CD4-positive, alpha-beta T cell treated with Interleukin-2 at 100 ng/mL for 4 hours (primary cell): ENCODE measurements at places on chromosomes 5 and 9.

GRCh38 chr9:135219676-135220600 lies 132.5 kb downstream of the OLFM1 start:
- DNase-seq = no peak

DNA sequence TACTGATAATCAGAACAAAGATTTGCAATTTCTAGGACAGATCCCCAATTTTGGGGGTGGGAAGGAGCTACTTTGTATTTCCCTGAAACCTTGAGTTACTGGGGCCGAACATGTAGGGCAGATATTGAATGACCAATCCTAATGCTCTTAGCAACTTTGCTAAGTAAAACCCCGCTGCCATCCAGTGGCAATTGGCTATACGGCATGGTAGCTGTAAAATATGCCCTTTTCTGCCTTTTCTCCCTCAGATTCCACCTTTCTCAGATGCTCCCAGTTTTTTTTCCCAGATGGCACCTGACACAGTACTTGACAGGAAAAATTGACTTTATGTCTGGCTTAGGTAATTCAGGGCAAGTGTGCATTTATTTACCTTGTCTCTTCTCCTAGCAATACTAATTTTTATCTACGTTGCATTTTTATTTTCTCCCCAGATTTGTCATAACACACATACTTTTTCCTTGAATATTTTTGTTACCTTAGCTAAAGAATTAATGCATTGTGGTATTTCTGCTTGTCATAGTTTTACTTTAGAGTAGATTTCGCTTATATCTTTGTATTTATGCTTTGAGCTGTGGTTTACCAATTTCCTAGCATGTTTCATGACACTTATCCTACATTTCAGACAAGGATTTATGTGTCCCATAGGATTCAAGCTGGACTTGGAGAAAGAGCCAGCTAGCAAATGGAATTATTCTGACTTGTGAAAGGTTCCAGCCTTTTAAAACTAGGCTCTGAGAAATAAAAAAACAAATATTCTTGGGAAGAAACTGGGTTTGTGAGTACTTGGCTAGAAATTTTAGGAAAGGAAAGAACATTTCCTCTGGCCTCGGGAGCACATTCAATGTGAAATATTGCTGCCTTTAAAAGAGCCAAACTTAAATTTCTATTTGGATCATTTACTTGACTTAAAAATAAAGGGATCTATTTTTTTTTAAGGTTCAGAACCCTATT lies 37.4 kb downstream of the PIK3R1 start:
- peak; percentile 60 for DNase-seq

DNA sequence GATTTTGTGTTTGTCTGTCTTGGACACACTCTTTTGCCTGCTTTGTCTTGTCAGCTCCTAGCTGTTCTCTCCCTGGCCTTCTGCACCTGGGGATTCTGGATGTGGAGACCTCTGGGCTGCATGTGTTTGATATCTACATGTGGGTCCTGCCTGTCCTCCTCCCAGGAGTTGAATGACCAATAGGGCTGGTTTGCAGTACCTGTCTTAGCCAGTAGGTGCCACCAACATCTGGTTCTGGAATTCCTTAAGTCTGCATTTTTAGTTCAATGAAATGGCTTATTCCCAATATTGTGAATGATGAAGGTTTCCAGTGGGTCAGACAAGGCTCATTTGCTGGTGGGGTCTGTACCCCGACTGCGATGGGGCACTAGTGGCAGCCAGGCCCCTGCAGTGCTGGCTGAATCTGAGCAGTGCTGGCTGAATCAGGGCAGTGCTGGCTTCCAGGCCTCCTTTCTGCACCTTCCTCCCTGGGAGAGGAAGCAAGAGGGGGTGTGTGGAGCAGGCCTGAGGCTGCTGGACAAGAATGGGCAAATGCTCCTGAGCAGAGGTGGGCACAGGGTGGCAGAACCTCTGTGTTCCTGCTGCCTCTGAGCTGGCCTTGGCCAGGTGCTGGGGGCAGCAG lies 73.3 kb downstream of the RXRA start:
- no peak for DNase-seq

GRCh38 chr9:87564111-87564510 lies 66.4 kb downstream of the DAPK1 start:
- DNase-seq = no peak

DNA sequence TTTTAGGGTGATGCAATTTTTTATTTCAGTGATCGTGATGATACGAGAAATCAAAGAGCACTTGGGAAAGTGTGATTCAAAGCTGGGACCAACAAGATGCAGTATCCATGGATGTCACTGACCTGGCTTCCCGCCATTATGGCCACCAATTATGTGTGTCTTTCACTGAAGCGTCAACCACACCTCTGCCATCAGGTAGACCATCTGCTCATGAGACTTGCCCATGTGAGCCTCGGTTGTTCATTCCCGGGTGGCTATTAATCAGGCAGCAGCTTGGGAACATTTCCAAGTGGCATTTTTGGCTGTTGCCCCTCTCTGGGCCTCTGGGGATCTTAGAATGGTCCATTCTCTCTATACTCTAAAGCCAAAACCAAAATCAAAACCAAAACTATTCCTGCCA lies 436.0 kb upstream of the ADAMTSL1 start:
- no peak for DNase-seq

DNA sequence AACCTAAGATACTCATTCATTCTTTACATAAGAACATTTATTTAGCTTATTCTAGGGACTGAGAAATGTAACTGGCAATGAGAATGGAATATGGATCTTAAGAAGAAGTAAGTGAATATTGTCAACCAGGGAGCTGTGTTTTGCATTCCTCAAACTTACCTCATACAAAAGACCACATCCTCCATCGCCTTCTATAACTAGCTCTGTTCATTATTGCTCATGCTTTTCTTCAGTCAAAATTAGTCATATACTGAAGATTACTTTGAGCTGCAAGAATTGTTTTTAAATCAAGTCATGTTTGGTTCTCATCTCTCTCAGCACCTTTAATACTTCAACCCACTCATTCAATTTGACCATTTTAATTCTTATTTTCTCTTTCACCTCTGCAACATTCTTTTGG lies 140.3 kb upstream of the RASA1 start:
- DNase-seq = no peak

- DNase-seq = peak; percentile 95
These were observed at the start of gene CNOT6 for GRCh38 chr5:180494060-180494509. TSS of gene CNOT6 (plus strand) at chr5:180494379. CDS start at chr5:180529277, 34,898 bp downstream.

GRCh38 chr9:86943201-86944113 lies 3.8 kb downstream of the GAS1 start:
- DNase-seq = no peak

GRCh38 chr5:126830061-126830460 lies 53.1 kb downstream of the LMNB1 start:
- no peak for DNase-seq

GRCh38 chr9:27542508-27542907 lies 12.9 kb upstream of the MOB3B start:
- DNase-seq = no peak

- no peak for DNase-seq
These were observed 312.3 kb upstream of the PRR16 start for GRCh38 chr5:120151825-120152224.

- DNase-seq = no peak
These were observed 596.0 kb downstream of the SEMA5A start for GRCh38 chr5:8949908-8950307.

DNA sequence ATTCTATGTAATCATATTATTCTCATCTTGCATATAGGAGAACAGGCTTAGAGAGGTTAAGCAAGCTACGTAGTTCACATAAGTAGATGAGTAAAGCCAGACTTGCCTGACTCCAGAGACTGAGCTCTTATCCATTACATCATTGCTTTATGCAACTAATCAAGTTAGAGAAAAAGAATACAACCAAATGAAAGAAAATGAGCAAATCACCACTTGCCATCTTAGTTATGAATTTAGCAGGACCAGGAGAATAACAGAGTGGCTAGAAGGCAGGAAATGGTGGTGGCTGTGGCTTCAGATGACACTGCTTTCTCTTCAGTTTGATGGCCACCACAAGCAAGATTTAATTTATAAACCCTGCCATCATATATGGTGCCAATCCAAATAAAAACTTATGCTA lies 26.6 kb downstream of the POC5 start:
- DNase-seq = no peak

GRCh38 chr5:147432323-147432722 lies 77.5 kb downstream of the DPYSL3 start:
- DNase-seq = no peak

GRCh38 chr5:156522651-156523529 lies 195.9 kb downstream of the SGCD start:
- no peak for DNase-seq

GRCh38 chr5:145834917-145835847 lies at the start of gene PRELID2:
TSS of gene PRELID2 (minus strand) at chr5:145835342. CDS start at chr5:145835251, 91 bp downstream.
- peak; percentile 53 for DNase-seq

- DNase-seq = no peak
These were observed 36.7 kb downstream of the NFIB start for GRCh38 chr9:14277244-14277643.

GRCh38 chr9:85167146-85167545 lies 497.6 kb downstream of the NTRK2 start:
- no peak for DNase-seq

DNA sequence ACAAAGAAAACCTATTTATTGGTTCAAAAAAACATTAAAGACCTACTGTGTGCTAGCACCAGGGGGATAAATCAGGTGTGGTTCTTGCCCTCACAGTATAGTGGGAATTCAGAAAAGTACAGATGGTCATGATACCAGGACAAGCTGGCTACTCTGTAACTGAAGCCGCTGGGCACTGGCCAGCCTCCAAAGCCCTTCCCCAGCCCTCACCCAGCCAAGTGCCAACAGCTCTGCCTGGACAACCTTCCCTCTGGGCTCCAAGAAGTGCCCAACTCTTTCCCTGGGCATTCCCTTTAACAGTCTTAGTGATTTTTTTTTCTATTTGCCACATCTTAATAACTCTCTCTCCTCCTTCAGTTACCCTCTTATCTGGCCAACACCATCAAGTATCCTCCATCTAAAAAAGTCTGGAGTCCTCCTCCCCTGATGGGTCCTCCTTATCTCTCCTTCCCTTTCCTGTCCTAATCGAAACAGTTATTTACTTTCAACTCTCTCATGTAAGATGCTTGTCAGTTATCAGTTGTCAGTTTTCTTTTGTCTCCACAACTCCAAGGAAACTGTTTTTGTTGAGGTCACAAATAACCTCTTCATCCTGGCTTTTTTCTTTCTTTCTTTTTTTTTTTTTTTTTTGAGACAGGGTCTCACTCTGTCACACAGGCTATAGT lies 13.3 kb upstream of the SEPTIN8 start:
- DNase-seq = no peak

DNA sequence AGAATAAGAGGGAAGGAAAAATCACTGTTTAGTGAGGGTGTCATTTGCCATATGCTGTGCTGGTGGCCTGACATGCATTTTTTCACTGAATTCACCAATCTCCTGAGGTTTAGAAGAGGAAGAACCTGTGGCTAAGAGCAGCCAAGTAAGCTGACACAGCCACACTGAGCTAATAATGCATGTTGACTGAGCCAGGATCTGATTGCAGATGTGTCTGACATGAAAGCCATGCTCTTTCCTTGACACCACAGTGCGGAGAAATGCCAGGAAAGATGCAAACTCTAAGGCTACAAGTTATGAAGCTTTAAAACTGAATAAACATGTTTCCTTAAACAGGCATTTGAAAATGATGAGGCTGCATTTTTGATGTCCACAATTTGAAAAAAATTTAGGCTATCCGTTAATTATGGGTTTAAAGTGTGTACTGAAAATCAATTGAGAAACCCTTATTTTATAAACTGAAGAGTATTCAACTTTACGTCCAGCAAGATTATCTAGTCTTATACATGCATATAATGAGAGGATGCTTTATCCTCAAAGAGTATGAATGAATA lies 208.6 kb downstream of the FBN2 start:
- no peak for DNase-seq

DNA sequence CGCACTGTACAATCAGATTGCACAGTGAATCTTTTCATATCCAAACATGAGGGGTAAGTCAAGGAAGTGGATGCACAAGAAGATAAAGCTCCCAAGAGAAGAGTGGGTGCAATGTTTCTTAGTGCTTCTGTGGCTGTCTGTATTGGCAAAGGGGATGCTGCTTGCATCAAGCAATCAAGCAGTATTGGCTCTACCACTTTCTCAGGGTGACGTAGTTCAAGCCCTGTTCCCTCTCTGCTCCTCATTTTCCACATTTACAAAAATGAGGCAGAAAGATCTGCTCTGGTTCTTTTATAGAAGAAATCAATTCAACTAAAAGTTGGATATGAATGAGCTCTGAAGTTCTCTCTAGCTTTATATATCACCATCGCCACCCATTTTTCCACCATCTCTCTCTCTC lies 2.3 kb downstream of the TNFSF8 start:
- no peak for DNase-seq

- peak; percentile 73 for DNase-seq
These were observed 73.5 kb downstream of the LNPEP start for GRCh38 chr5:97009212-97009898.

- DNase-seq = no peak
These were observed 94.2 kb downstream of the AGTPBP1 start for GRCh38 chr9:85647571-85647970.

DNA sequence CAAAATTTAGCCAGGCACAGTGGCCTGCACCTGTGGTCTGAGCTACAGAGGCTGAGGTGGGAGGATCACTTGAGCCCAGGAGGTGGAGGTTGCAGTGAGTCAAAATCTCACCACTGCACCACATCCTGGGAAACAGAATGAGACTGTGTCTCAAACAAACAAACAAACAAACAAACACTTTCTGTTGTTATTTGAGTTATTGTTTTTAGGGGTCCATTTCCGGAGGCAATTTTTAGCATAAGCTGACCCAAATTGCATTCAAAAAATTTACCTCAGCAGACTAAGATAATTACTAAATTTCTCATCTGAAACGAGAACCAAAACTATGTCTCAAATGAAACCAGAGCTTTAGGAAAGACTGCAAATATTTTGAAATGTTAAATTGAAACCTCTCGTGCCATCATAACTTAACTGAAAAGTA lies 1485.1 kb downstream of the EFNA5 start:
- DNase-seq = no peak

GRCh38 chr5:84249918-84250630 lies 134.6 kb downstream of the EDIL3 start:
- DNase-seq = no peak

- no peak for DNase-seq
These were observed 6.9 kb downstream of the SLC6A19 start for GRCh38 chr5:1208221-1208742.

DNA sequence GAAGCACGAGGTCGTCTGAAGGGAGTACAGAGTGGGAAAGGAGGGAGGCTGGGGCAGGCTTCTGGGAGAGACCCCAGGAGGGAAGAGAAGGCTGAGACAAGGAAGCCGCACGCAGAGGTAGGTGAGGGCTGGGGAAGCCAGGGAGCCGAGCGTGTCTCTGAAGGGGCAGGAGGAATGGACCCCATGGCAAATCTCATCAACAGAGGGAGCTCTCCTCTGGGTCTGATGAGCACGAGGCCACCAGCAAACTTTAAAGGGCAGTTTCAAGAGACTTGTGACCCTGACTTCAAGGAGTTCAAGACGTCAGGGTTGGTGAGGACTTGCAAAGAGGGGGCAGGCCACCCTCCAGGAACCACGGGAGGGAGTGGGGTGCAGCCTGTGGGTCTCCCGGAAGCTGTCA lies 326.2 kb upstream of the IRX2 start:
- no peak for DNase-seq
